Lung (tissue), 17 donors: ENCODE measurements at places on chromosomes 11 and 22. TPM values are rescaled to one million over a fixed set of nuclear protein-coding genes. Genes with fewer than 3 reads are reported as not detected.

MUC5B gene
- 181 TPM for total RNA-seq

SPON1 gene
- total RNA-seq: 98.6 TPM

GPHA2 gene
- not detected for total RNA-seq

POU2F3 gene
- total RNA-seq: 2.9 TPM

SLC43A3 gene
- 148 TPM for total RNA-seq

ZBTB16 gene
- 165 TPM for total RNA-seq

PRSS23 gene
- total RNA-seq: 19.3 TPM

C11orf71 gene
- total RNA-seq: 14.4 TPM

OR52D1 gene
- not detected for total RNA-seq

RIMBP3B gene
- total RNA-seq: 0.09 TPM

ZNF280B gene
- 0.49 TPM for total RNA-seq

OR52I2 gene
- total RNA-seq: not detected

GRCh38 chr11:119478711-119479285, 55.8 kb upstream of the THY1 start:
- DNase-seq: no peak

- DNase-seq: no peak
Observed at GRCh38 chr22:38456841-38457699, 2.1 kb upstream of the KCNJ4 start.

GRCh38 chr11:78952890-78953289, 378.2 kb upstream of the NARS2 start:
- DNase-seq: no peak

- DNase-seq: peak; percentile 98
Observed at GRCh38 chr22:31080848-31081649, at the start of gene SMTN. TSS of gene SMTN (plus strand) at chr22:31081318. CDS start at chr22:31083259, 1,941 bp downstream.

DNA sequence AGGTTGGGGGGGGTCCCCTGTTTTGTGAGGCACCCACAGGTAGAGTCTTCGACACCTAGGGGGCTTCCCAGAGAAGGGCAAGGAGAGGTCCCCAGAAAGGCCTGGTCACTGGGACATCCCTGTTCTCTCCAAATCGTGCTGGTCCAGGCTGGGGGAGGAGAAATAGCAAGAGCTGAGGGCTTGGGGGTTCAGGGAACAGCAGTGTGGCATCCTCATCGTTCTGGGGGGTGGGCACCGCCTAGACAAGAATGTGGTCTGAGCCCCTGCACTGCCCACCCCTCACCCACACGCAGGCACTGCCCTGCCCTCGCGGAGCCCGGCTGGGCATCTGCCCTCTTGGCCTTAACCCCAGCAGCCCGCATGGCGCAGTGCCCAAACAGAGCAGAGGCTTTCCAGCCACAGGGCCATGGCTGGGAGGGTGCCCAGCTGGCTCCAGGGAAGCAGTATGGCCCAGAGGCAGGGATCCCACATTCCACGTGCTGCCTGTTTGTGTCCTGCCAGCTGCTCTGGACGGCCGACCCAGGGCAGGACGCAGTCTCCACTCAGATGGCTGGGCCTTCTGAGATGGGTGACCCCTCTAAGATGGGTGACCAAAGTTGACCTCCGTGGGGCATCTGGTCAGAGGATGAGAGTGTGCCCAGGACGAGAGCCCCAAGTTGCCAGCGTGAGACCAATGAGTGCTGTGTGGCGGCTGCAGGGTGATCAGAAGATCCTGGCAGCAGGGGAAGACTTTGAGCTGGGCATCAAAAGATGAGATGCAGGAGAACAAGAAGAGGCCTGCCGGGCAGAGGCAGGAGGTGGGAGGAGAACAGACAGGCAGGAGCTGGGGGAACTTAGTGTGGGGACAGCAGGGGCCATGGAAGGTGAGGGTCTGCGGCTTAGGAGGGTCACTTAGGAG, 14.4 kb downstream of the SCARF2 start:
- DNase-seq: peak; percentile 69

GRCh38 chr22:38786631-38787030, 7.3 kb downstream of the DNAL4 start:
- DNase-seq: no peak

DNA sequence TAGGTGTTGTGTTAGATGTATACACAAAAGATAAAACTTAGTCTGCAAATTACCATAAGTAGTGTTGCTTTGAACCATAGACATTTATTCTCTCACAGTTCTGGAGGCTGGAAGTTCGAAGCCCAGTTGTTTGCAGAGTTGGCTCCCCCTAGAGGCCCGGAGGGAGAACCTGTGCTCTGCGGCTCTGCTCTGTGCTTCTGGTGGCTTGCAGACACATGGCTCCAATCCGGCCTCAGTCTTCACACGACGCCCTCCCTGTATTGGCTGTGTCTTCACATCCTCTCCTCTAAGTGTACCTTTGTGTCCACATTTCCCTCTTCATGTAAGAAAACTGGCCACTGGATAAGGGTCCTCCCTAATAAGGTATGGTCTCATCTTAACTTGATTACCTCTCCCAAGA, 128.4 kb downstream of the OPCML start:
- DNase-seq: no peak

DNA sequence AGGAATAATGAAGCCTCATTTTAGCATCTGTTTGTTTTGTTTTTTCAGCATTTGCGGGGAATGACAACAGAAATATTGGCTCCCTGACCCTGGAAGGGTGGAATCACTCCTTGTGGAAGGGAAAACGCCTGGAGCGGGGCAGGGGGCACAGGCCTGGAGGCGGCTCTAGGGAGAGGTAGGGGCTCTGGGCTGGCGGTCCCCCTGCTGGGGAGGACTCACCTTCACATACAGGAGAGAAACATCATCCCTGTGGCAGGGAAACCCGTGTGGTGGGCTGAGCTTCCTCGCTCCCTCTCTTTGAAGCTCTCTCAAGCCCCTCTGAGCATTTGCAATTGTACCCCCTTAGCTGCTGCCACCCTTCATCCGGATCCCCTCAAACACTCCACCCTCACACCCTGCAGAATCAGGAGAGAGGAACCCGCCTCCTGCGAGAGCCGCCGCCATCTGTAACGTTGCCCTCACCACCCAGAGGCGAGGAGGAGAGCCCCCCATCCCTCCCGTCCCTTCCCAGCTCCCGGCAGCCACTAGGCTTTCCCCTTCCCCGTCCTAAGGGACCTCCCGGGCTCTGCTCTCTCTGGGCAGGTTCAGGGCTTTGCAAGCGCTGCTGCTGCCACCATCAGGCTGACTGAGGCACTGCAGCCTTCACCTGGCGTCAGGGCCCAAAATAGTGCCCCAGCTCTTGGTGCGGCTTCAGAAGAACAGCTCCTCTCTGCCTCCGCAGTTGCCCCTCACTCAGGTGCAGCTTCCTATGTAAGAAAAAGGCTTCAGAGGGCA, 10.4 kb downstream of the KIRREL3 start:
- peak; percentile 78 for DNase-seq

- DNase-seq: peak; percentile 92
Observed at GRCh38 chr11:129323896-129324502, 51.6 kb upstream of the BARX2 start.

GRCh38 chr11:123158033-123159003, 36.7 kb downstream of the CLMP start:
- DNase-seq: no peak

DNA sequence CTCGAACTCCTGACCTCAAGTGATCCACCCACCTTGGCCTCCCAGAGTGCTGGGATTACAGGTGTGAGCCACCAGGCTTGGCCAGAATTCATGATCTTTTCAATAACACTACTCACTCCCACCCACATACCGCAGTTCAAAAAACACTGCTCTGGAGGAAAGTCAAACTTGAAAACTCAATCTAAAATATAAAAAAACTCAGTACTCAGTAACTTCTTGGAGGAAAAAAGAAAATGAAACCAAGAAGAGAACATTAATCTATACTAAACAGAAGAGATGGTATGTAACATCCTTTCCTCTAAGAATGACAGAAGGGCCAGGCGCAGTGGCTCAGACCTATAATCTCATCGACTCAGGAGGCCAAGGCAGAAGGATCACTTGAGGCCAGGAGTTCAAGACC, 58.3 kb downstream of the MRTFA start:
- no peak for DNase-seq

DNA sequence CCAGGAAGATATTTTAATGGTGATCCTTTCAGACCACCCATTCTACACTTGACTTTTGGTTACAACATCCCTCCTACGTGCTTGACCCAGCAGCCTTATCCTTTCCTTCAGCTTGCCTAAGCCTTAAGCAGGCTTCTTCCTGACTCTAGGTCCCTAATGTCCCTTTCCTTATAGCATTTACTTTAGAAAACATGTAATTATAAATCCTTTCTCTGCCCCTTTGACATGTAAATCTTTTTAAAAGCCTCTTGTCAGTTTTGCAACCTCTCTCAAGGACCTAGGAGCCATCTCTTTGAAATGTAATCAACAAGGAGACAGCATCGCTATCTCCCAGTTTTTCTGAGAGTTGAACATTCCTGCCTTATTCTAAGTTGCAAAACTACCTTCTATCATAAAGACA, 1255.2 kb downstream of the LRRC4C start:
- DNase-seq: no peak

- DNase-seq: no peak
Observed at GRCh38 chr11:76667856-76668255, 2.7 kb downstream of the LRRC32 start.

DNA sequence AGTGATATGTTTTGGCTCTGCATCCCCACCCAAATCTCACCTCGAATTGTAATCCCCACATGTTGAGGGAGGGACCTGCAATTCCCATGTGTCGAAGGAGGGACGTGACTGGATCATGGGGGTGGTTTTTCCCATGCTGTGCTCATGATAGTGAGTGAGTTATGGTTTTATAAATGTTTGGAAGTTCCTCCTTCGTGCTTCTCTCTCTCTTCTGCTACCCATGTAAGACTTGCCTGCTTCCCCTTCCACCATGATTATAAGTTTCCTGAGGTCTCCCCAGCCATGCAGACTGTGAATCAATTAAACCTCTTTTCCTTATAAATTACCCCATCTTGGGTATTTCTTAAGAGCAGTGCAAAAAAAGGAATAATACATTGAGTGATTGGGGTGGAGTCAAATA, 7.3 kb upstream of the CEP295 start:
- DNase-seq: no peak

DNA sequence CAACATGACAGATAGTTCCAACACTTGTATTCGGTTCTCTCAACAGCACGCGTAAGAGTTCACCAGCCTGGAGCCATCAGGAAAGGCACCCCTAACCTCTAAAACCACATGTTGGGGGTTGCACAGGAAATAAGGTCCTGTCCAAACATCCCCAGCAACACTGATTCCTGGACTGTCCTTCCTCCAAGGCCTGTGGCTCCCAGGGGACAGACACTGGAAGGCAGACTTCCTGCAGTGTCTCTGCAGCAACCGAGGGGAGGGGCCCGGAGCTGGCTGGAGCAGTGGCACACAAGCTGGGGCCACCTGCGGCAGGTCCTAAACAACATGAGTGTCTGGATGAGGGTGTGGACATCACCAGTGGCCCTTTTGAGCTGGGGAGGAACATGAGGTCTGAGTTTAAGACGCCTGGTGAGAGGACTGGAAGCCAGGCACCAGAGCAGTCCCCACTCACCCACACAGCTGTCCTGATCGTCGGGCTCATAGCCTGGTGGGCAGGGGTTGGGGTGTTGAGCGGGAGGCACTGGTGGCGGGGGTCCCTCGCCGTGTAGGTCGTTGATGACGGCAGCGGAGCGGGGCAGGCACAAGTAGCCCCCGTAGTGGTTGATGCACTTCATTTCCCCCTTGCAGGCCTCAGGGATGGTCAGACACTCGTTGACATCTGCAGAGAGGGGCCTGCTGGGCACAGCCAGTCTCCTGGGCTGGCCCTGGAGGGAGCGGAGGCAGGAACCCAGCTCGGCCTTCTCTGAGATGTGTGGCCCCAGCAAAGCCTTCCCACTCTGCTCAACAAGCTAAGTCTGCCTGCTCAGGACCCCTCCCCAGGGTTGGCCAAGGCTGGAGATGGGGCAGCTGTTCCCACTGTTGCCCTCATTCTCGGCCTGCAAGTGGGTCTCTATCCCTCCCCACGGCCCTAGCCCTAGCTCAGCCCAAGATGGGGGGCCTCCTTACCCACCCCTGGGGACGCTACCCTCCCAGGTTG, 1.6 kb downstream of the EFEMP2 start:
- no peak for DNase-seq

DNA sequence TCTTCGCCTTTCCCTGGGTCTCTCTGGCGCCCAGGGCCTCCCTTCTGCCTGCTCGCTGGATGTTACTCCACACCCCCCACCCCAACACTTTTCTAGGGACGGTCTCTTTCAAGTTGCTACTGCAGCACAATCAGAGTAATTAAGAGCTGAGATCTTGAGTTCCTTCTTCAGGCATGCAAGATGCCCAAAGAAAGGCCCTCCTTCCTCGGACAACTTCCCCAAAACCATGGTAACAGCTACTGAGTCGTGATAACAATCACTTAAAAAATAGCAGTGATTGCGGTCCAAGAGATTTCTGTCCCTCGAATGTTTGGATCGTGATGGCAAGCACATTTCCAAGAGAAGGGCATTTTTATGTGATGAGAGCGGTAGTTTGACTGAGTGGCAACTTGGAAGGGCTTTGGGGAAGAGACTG, 638 bp upstream of the TENM4 start:
- peak; percentile 51 for DNase-seq

- no peak for DNase-seq
Observed at GRCh38 chr22:39663751-39664150, 93.2 kb downstream of the CACNA1I start.

GRCh38 chr11:98720951-98721350, 299.8 kb upstream of the CNTN5 start:
- no peak for DNase-seq

DNA sequence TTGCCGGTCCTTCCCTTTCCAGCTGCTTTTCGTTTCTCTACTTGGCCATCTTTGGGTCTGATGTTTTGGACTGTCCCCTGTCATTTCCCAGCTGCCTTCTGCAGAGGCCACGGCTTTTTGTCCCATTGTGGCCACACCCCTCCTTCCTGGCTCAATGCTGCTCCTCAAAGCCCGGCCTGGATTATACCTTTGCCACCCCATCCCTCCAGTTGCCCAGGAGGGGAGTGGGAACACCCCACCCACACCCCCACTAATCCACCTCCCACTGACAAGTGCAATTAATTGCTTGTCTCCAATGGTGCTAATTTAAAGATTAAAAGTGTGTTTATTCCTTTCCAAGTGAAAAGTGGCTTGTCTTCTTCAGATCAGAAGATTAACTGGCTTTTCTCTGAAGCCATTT, 34.2 kb upstream of the CSNK2A3 start:
- no peak for DNase-seq

DNA sequence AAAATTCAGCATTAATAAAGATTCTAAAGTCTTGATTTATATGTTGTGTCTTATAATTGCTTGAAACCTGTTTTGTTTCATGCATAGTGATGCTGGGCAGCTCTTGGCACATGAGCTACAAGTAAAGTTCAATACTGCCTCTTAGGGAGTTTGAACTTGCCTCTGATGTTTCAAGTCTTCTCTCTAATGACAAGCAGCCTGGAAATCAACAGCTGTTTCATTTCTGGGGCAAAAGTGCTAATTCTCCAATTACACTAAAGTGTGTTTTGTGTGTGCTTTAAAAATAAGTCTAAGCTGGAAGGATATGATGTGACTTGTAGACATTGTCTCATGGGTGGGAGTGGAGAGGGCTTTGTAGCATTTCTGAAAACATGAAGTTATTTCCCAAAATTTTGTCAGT, 23.7 kb upstream of the SESN3 start:
- DNase-seq: no peak

- DNase-seq: no peak
Observed at GRCh38 chr11:12258451-12258850, 118.9 kb upstream of the PARVA start.
